CD4-positive, alpha-beta memory T cell (primary cell): ENCODE measurements at places on chromosomes 7 and 10. TPM values are rescaled to one million over a fixed set of nuclear protein-coding genes. Genes with fewer than 3 reads are reported as not detected.

Gene TBXAS1
- 18.0 TPM for total RNA-seq

Gene STK31
- 0.55 TPM for total RNA-seq

Gene CTAGE8
- not detected for total RNA-seq

Gene DLX6
- not detected for total RNA-seq

Gene SPDYE16
- 1.1 TPM for total RNA-seq

Gene ELMO1
- 123 TPM for total RNA-seq

Gene RBM17
- total RNA-seq, result 117 TPM

Gene STEAP4
- total RNA-seq, result not detected

Gene ADCYAP1R1
- not detected for total RNA-seq

Gene HOXA13
- total RNA-seq, result not detected

Gene FAM25G
- total RNA-seq, result not detected

Gene FKBP6
- not detected for total RNA-seq

Gene SPDYE2
- 0.28 TPM for total RNA-seq

Gene AOAH
- total RNA-seq, result 5.4 TPM

Gene CALD1
- total RNA-seq, result not detected

Gene HGF
- not detected for total RNA-seq

Gene CD36
- 4.3 TPM for total RNA-seq

Gene ARID5B
- total RNA-seq, result 41.9 TPM

Gene CRHR2
- not detected for total RNA-seq

Gene ORC5
- total RNA-seq, result 31.2 TPM

Gene ZNF425
- 4.0 TPM for total RNA-seq

Gene SLC26A5
- not detected for total RNA-seq

Gene AKR1C4
- not detected for total RNA-seq

Gene NKX6-2
- not detected for total RNA-seq

Gene NCF1
- 5.0 TPM for total RNA-seq

Gene SPDYE11
- total RNA-seq, result not detected

Gene GPER1
- not detected for total RNA-seq

Gene NUP205
- total RNA-seq, result 67.7 TPM

Gene RELN
- not detected for total RNA-seq

Gene ANKRD2
- total RNA-seq, result not detected

Gene SND1
- 223 TPM for total RNA-seq

Gene TUBB8
- total RNA-seq, result not detected

Gene H2BK1
- 4.9 TPM for total RNA-seq

Gene UPP1
- total RNA-seq, result 52.7 TPM

Gene PLXDC2
- total RNA-seq, result 1.2 TPM

Gene TMEM213
- not detected for total RNA-seq

Gene PIK3CG
- 32.6 TPM for total RNA-seq

Gene HYAL4
- not detected for total RNA-seq

Gene MMP21
- 0.79 TPM for total RNA-seq

Gene ACBD5
- total RNA-seq, result 24.9 TPM

Gene GPR22
- total RNA-seq, result not detected

Gene CHN2
- 7.6 TPM for total RNA-seq
